ENCODE measurements at places on chromosomes 5 and 9. TPM values are rescaled to one million over a fixed set of nuclear protein-coding genes. Genes with fewer than 3 reads are reported as not detected.
A peak's percentile ranks its signal among the peaks of the same experiment; 100 is the strongest.

PPP3R2 gene
- not detected for total RNA-seq

DNA sequence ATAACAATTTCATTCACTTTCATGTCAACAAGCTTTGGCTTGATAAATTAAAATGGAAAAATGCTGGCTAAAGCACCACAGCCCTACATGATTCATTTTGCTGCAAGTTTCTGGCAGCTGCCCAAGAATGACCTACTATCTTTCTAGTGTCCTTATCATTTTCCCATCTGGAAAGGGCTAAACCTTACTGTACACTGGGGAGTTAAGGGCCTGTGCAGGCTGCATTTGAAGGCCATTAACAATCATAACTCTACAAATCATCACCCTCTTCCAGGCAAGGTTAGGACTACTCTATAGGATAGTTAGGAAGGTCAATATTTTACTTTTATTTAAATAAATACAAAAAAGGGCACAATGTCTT, 579.7 kb upstream of the ZNF608 start:
- peak; percentile 59 for DNase-seq

NCBP1 gene
- 52.9 TPM for total RNA-seq

DNA sequence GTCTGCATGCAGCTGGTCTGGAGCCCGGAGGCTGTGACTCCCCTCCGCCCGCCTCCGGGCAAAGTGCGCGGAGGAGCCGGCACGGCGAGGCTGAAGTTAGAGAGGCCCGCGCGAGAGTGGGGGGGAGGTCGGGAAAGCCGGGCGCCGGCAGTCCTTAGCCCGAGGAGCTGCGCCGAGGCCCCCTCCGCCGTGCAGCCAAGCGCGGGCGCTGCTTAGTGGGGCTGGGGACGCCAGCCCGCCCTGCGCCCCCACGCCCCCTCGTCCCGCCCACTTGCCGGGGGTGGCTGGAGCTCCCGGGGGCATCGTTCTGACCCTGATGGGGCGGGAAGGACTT, 403 bp downstream of the NINJ1 start:
- peak; percentile 41 for DNase-seq

PPP1R26 gene
- 31.9 TPM for total RNA-seq

IFNA21 gene
- not detected for total RNA-seq

NSMF gene
- 40.0 TPM for total RNA-seq

DNA sequence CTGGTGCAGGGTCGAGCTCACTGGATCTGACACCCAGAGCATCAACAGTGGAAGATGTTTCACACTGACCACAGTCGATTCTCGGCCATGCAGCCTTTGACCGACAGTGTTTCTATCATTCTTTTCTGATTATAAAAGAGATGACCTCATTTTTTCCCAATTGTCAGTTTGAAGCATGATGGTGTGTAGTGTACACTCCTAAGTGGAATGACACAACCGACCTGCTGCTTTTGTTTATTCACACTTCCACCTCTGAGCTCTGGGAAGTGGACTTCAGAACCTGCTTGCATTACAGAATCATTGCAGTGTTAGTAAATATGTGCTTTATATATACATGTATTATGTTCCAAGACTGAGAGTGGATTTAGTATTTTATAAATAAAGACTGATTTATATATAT, 128.6 kb downstream of the IRX2 start:
- DNase-seq, result no peak

DNA sequence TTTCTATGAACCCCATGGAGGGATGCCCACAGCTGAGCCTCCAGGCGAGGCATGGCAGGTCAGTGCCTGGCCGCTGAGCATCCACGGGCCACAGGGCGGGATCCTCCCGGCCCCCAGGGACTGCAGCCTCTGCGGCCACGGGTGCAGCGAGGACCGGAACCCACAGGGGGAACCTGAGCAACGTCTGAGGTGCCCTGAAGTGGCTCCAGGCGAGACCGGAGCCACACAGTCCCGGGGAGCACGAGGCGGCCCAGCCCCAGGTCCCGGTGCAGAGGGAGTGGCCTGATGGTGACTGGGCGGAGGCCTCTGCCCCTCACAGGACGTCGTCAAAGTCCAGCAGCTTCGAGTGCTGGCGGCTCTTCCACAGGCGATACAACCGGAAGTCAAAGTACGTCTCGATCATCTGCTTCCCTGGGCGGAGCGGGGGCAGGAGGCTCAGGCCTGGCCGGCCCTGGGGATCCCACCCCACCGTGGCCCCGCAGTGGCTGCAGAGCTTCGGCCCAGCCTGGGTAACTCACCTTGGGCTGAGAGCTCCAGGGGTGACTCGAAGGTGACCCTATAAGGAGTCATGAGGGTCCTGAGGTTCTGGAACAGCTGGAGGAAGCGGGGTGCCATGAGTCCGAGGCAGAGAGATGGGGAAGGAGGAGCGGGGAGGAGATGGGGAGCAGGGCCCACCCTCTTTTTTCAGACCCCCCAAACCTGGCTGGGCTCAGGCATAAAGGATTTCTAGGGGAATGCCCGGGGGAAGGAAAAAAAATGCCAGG, 8.1 kb upstream of the ENTPD8 start:
- DNase-seq, result no peak

DNA sequence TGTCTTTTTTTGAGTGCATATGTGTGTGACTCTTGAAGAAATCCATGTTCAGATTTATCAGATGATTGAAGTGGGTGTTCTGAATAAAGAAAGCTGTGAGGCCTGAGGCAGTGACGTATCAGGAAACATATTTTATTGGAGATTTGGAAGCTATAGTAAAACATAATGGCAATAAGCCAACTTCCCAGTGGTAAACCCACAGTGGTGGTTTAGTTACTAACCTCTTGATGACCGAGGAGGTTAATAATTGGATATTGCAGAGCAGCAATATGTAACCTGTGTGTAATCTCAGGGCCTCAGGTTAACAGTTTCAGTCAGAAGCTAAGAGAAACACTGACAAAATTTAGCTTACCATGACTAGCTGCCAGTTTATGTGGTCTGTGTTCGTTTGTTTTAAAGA, 6.9 kb downstream of the RGMB start:
- DNase-seq, result no peak

SPATA6L gene
- total RNA-seq, result 0.92 TPM

DNA sequence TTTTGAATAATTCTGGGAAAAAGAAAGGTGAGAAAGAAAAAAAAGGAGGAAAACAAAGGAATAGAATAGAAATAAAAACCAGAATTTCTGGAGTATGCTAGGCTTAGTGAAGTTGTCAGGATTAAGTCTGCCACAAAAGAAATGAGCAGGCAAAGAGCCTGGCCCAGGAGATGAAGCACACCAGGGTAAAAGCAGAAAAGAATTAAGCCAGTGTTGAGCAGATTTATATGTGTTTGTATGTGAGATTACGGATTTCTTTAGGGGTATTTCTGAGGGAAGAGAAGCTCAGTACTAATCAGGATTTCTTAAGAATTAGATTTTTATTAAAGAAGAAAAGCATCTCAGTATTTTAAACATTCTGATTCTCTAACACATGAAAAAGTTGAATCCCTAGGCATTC, 74.5 kb downstream of the MRPS27 start:
- DNase-seq, result no peak

ZNF483 gene
- total RNA-seq, result not detected

DNA sequence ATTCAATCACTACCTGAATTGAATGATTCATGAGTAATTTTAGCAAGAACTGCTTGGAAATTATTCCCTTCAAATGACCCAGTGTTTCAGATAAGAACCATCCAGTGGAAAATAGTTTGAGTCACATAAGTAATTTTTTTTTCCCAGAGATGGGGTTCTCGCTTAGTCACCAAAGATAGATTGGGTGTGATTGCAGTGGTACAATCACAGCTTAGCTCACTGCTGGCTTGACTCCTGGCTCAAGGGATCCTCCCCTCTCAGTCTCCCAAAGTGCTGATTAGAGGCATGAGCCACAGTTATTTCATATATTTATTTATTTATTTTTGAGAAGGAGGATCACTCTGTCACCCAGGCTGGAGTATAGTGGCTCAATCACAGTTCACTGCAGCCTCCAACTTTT, 574.5 kb upstream of the ARRDC3 start:
- peak; percentile 55 for DNase-seq

CARTPT gene
- total RNA-seq, result not detected

DNA sequence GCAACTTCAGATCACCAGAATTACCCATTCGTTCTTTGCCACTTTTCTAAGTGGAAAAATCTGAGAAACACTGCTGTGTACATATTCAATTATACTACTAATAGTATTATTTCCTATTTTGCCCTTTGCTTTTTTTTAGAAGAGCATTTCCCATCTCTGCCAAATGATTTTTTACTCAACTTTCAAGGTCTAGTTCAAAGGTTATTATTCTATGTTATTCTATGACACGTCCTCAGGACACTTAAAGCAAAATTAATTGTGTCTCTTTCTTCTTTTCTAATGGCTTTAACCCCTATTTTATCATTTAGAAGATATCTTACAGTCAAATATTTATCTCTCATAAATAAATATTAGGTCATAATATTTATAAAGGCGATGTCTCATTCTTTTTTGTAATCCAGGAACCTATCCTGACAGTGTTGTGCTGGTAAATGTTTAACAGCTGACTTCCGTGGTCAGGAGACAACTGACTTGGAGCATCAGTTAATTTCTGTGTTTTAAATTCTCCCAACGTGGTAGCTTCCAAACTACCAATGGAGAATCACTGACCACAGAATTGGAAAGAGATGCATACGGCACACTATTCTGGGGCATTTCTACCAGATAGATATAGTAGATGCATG, 375.2 kb downstream of the ARRDC3 start:
- DNase-seq, result no peak

CKMT2 gene
- not detected for total RNA-seq

F12 gene
- total RNA-seq, result 8.5 TPM

CARD6 gene
- total RNA-seq, result 2.1 TPM

DNA sequence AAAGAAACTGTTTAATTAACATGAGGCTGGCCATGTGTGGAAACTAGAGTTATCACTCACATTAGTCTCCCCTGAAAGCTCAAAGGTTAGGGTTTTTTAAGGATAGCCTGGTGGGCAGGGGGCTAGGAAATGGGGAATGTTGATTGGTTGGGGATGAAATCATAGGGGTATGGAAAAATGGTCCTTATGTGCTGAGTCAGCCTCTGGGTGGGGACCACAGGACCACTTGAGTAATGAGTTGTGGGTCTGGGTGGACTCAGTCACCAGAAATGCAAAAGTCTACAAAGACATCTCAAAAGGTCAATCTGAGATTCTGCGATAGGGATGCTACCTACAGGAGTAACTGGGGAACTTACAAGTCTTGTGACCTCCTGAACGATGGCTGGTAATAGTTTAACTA, 362.8 kb downstream of the DMAC1 start:
- no peak for DNase-seq

- no peak for DNase-seq
These were observed 69.1 kb downstream of the OTP start for GRCh38 chr5:77569409-77569808.

DNA sequence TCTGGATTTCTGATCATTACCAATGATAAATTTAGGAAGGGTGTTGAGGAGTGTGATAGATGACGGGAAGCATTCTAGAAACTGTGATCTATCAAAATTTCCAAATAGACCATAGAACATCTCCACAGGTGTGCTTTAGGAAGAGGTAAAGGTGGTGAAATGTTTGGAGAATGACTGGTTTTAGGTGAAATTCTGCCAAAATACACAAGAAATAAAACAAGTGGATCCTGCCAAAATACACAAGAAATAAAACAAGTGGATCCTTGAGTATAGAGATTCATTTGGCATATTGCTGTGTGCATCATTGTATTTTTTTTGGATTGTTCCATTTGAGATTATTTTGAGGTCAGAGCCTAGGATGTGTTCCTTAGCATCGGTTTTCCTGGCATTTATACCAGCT, 88.3 kb upstream of the CTNND2 start:
- DNase-seq, result no peak

- no peak for DNase-seq
These were observed 234.6 kb downstream of the ZNF608 start for GRCh38 chr5:124511791-124512190.

DNA sequence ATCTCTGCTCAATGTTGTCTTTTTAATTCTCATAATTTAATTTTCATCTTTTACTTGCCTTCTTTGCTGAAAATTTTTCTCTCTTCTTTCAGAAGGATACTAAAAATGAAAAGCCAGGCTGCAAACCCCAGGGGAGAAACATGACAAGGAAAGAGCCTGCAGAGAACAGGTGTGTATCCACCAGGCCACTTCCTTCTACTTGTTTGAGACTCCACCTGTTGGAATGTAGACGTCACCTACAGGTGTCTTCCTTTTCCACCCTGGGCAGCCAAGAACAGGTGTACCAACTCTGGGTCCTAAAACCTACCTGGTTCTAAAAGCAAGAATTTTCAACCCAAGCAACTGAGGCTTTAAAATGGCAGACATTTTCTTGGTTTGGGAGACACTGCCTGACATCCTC, 166.8 kb downstream of the ATP10B start:
- DNase-seq, result no peak

DNA sequence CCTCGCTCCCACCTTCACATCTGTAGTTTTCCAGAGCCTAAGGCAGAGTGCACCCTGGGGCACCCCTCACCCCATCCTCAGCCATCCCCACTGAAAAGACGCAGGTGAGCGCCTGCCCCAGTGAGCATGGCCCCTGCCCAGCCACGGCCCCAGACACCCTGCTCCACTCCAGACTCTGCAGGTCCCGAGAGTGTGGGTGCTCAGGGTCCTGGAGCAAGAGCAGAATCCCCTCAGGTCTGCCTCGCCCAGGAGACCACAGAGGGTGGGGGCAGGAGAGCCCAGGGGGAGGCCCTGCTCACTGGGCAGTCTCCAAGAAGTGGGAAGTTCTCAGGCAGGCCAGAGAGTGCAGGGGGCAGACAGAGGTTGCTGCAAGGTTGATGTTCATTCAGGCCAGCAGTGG, 158.6 kb upstream of the PPP1R26 start:
- DNase-seq, result no peak

SPINK7 gene
- total RNA-seq, result not detected

DNA sequence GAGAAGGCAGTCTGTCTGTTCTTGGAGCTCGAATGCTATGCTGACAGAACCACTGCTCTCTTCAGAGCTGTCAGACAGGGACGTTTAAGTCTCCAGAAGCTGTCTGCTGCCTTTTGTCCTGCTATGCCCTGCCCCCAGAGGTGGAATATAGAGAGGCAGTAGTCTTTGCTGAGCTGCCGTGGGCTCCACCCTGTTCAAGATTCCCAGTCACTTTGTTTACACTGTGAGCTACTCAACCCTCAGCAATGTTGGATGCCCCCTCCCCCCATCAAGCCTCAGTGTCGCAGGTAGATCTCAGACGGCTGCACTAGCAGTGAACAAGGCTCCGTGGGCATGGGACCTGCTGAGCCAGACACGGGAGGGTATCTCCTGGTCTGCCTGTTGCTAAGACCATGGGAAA, 344.2 kb downstream of the TMEM161B start:
- DNase-seq, result peak; percentile 39

OLFM1 gene
- not detected for total RNA-seq

- no peak for DNase-seq
These were observed 39.1 kb downstream of the COL23A1 start for GRCh38 chr5:178551059-178551458.
